ENCODE measurements at places on chromosomes 2 and 18. TPM values are rescaled to one million over a fixed set of nuclear protein-coding genes. Genes with fewer than 3 reads are reported as not detected.
A peak's percentile ranks its signal among the peaks of the same experiment; 100 is the strongest.

The CLEC4F gene
- 0.35 TPM for total RNA-seq

The CTAGE1 gene
- total RNA-seq = not detected

- no peak for ATAC-seq
Measured at GRCh38 chr18:59048378-59048777, 91.3 kb upstream of the SEC11C start.

The CYP20A1 gene
- 21.7 TPM for total RNA-seq

- peak; percentile 65 for ATAC-seq
Measured at GRCh38 chr2:136001131-136001530, 15.7 kb upstream of the DARS1 start.

GRCh38 chr2:223027442-223027841 is 24.5 kb upstream of the KCNE4 start:
- no peak for ATAC-seq

Measured in activated T-helper 17 cell treated with anti-CD3 and anti-CD28 coated beads, Interleukin-2, amount 50 U/mL, for 72 hours (primary cell).